ENCODE measurements at places on chromosomes 12 and 14.

DNA sequence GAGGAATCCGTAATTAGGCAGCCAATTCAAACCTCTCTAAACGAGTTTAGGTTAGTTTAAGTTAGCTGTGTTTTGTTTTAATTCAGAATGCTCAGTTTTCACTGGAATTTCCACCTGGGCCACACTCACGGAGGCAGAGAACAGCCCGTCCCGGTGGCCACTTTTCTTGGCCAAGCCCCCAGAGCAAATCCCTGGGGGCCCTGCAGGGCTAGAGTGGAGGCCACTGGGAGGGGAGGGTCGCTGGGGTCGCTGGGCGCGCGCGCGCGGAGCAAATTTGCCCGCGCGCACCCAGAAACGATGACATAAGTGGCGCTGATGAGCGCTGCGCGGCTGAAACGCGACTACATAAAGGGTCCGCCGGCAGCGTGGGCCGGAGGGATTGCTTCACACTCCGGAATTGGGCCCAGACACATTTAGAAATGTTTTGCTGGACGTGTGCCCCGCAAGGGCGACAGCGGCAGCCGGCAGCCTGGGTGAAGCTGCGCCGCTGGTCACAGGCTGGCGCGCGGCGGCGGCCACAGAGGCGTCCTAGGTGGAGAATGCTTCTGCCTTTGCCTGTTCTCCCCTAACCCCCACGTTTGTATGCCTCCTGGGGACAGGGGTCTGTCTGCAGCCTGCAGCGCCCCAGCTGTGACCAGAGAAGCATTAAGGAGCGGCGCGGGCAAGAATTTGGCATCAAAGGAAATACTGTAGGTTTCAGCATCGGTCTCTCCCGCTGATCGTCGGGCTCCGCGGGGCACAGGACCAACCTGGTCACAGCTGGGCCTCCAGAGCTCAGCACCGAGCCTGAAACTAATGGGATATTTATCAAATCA is 37.9 kb upstream of the TBX5 start:
- DNase-seq, result no peak

- DNase-seq, result peak; percentile 29
These were observed 89.0 kb upstream of the BCL11B start for GRCh38 chr14:99360774-99361595.

- DNase-seq, result no peak
These were observed 38.2 kb upstream of the GSG1 start for GRCh38 chr12:13141686-13142085.

DNA sequence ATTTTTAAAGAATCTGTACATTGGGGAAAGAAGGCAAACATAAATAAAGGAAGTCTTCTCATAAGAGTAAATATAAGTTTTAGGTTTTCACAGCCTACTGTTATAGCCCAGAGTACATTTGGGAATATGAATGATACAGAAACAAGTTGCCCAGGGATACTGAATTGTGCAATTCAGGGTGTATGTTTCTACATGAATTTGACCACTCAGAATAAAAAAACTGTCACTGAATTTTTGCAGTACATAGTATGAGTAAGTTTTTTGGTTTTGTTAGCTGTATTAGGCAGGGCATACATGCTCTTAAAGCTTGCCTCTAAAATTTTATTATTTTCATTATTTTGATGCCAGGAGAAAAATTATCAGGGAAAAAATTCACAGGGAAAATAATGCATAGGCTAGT is 6.6 kb upstream of the PCNX4 start:
- DNase-seq, result no peak

DNA sequence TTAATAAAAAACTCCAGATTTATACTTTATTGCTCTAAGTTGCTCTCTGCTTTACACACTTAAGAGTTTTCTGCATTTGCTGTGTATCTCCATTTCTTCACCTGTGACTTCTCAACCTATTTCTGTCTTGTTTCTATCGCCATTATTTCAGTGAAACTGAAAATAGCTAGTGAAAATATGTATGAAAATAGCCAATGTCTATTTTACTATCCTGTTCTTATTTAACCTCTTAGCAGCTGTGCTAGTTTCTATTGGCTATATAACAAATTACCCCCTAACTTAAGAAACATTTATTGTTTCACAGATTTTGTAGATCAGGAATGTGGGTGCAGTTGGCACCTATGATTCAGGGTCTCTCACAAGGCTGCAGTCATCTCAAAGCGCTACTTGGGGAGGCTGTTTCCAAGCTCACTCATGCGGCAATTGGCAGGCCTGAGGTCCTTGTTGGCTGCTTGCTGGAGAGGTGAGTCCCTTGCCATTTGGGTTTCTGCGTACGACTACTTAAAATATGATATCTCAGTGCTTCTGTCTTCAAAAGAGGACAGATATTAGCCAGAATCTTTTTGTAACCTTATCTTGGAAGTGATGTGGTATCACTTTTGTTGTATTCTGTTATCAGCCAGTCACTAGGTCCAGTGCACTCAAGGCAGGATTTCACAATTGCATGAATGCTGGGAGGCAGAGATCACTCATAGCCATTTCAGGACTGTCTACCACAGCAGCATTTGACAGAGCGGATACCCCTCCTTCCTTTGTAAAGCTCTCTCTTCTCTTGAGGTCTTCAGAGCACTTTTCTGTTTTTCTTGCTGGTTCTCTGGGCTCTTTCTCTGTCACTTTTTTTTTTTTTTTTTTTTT is 7.2 kb downstream of the ERC1 start:
- no peak for DNase-seq

GRCh38 chr12:54034785-54035310 is 2.0 kb downstream of the HOXC5 start:
- DNase-seq, result no peak

- no peak for DNase-seq
These were observed 11.0 kb downstream of the PAPLN start for GRCh38 chr14:73248108-73248868.

DNA sequence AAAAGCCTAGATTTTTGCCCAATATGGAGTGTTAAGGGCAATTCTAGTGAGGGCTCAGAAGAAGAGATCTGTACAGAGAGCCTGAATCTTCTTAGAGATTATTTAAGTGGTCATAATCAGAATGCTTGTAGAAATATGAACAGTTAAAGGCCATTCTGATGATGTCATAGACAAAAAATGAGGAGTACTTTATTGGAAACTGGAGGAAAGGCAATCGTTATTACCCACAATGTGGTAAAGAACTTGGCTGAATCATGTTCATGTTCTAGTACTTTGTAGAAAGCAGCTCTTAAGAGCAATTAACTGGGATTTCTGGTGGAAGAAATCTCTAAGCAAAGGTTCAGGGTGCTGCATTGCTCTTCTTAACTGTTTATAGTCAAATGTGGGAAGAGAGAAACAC is 36.4 kb upstream of the SYT10 start:
- DNase-seq, result peak; percentile 76

- DNase-seq, result no peak
These were observed 13.9 kb upstream of the MYL2 start for GRCh38 chr12:110934093-110934852.

DNA sequence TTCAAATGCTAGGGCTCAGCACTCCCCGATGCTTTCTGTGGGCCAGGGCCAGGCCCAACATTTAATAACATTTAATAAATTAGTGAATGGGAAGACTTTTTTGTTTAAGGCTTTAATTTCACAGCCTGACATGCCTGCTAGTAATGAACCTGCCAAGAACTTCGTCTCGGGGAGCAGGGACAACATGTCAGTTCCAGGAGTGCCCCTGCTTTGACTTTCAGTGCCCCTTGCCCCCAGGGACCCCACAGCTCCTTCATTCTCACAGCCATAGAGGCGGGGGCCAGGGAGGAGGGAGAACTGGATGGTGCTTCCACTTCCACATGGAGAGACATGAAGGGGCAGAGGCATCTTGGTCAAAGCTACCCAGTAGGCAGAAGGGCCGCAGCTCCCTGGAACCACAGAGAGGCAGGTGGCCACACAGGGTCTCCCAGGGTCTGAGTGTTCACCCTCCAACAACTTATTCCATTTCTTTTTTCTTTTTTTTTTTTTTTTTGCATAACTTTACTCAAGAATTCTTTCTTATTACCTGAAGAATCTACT is 66.0 kb upstream of the DDX11 start:
- DNase-seq, result no peak

GRCh38 chr12:28710882-28711281 is 438.2 kb upstream of the FAR2 start:
- peak; percentile 71 for DNase-seq

- DNase-seq, result no peak
These were observed 4.1 kb downstream of the CDKN1B start for GRCh38 chr12:12721176-12721751.

DNA sequence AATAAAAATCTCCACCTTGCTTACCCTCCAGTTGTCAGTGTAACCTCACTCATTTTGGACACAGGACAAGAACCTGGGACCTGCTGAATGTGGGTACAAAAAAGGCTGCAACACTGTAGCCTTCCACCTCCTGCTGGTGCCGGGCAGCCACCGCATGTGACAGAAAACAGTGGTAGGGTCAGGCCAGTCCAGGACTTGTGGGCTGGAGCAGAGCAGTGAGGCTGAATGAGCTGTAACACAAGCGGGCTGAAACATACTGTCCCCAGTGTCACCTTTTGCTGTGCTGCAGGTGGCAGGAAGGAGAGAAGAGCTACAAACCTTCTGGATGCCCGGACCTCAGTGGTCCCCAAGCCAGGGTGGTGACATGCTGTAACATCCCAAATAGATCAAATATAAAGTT is 465.4 kb upstream of the FOXG1 start:
- no peak for DNase-seq

DNA sequence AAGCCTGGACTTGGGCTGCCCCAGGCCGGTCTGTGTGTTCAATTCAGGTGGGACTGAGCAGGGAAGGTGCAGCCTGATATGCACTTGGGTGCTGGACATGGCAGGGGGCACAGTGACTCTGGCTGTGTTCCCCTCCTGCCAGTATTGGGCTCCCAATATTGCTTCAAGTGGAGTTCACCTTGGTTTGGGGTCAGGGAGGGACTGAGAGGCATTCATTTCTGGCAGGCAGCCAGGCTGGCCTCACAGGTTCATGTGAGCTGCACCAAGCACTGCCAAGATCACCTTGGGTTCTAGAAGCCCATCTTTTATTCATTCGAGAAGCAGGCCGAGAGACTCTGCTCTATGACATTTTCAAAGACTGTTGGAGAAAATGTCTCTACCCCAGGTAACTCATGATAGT is 245.0 kb downstream of the CHST11 start:
- no peak for DNase-seq

DNA sequence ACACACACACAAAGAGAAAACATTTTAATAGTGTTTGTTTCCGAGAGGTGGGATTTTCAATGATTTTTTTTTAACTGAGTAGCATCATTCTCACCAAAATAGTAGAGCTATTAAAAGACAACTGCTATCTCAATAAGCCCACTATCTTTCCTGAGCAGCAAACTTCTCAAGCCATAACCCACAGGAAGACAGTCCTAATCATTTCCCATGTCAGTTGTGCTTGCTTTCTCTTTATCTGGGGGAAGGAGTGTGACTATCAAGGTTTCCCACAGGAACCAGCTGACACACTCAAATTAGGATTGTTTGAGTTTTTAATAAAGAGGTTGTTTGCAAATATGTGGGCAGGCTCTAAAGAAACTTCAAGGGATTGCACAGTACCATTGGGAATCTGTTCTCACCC is 4.9 kb upstream of the MAX start:
- DNase-seq, result no peak

DNA sequence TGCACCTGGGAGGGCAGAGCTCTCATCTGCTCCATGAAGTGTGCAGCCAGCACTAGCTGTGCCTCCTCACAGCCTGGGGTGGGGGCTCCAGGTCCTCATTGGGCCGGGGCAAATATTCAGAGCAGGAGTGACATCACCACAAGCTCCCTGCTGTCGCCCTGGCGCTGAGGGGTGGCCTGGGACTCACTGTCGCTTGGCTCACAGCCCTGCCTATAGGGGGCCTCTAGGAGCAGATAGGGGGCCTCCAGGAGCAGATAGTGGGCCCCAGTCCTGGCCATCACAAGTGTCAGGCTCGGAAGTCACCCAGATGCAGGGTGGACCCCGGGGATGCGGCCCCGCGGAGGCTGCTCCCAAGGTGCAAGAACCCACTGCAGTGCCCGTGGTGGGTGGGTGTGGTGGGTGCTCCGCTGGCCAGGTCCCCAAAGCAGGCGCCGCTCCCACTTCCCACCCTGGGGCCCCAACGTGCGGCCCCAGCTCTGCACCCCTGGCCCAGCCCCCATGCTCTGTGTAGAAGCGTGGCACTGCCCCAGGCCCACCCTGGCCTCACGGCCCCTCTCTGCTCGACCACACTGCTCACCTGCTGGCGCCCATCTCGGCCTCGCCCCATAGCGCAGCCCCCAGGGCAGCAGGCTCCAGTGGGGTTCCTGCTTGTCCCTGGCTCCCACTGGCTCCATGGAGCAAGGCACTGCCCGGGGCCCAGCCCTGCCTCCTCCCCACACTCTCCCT is 18.0 kb downstream of the SYNJ2BP start:
- no peak for DNase-seq

GRCh38 chr12:73053893-73054292 is 781.7 kb downstream of the TRHDE start:
- DNase-seq, result no peak

- DNase-seq, result peak; percentile 89
These were observed 42.5 kb upstream of the BMP4 start for GRCh38 chr14:53999061-53999488.

- peak; percentile 30 for DNase-seq
These were observed 1.8 kb downstream of the SLC38A1 start for GRCh38 chr12:46266869-46267574.

DNA sequence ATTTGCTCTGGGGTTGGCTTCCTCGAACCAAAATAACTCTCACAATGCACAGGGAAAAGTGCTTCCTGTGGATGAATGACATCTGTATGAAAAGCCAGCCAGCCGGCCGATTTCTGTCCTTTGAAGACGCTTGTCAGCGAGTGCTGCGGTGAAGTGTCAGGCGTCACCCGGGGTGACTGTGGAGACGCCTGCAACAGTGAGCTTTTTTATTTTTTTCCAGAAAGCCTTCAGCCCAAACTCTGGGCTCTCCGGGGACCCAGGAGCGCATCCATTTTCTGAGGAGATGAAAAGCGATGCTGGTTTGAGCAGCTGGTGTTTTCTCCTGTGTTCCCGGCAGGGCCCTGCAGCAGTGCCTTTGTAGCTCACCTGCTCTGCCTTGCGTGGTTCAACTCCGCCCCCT is 147.9 kb upstream of the MYL2 start:
- DNase-seq, result no peak

Data from HS-27A (cell line).